Activated CD8-positive, alpha-beta memory T cell treated with anti-CD3 and anti-CD28 coated beads, Interleukin-2, amount 50 U/mL, for 48 hours (primary cell): ENCODE measurements at places on chromosomes 12 and 14.

GRCh38 chr12:25757037-25757665, 201.3 kb upstream of the RASSF8 start:
- no peak for DNase-seq

- no peak for DNase-seq
These were observed 6.7 kb downstream of the ANO4 start for GRCh38 chr12:100801320-100801719.

GRCh38 chr12:132313182-132313581, 16.2 kb downstream of the GALNT9 start:
- DNase-seq = no peak

GRCh38 chr14:47826809-47827208, 151.4 kb upstream of the MDGA2 start:
- no peak for DNase-seq

GRCh38 chr14:52755607-52756316, 25.8 kb downstream of the STYX start:
- DNase-seq = no peak

DNA sequence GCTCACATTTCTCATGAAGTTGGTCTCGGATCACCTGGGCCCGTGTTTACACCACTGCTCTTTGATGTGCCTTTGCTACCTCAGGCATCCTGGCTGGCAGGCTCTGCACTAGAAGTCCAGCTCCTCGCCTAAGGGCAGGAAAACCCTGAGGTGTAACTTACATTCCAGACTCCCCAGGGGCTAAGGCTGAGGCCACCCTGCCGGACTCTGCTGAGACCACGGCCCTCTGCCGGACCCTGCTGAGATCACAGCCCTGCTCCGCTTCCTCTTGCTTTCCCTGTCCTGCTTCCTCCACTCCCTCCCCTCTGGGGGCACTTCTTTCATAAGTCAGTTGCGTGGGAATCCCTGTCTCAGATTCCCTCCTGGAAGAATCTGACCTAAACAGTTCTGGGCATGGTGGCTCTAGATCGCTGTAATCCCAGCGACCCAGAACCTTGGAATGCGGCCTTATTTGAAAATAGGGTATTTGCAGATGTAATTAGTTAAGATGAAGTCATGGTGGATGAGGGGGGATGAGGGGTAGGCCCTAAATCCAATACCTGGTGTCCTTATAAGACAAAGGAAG, 17.2 kb downstream of the RILPL1 start:
- no peak for DNase-seq

- DNase-seq = no peak
These were observed 135.3 kb downstream of the AEBP2 start for GRCh38 chr12:19574601-19575000.

DNA sequence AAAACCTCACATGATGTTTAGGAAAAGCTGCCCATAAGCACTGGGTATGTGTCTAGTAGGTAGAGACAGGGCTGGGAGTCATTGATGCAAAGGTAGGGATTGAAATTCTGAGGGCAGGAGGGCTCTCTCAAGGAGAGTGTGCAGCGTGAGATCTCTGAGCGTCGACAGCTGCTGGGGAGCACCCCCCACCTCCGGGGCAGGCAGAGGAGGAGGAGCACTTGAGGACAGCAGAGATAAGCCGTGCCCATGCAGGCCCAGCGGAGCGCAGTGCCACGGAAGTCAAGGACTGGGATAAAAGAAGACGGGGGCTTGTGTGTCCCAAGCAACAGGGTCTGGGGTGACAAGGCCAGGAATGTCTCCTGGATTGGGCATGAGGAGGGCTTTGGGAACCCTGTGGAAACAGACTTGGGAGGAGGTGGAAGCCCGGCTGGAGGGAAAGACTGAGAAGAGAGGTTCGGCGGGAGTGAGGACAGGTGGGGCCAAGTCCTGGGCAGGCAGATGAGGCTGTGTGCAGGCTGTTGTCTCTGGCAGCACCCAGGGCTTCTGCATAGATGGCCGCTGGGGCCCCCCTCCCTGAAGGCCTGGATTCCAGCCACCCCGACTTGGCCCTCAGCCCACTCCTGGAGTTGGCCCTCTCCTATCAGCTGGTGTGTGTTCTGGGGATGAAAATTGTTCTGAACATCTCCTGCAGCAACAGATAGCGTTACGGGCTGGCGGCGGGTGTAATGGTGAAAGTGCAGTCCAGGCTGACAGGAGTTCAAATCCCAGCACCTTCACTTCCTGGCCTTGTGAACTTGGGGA, 1.9 kb downstream of the CACNA2D4 start:
- DNase-seq = peak; percentile 42

DNA sequence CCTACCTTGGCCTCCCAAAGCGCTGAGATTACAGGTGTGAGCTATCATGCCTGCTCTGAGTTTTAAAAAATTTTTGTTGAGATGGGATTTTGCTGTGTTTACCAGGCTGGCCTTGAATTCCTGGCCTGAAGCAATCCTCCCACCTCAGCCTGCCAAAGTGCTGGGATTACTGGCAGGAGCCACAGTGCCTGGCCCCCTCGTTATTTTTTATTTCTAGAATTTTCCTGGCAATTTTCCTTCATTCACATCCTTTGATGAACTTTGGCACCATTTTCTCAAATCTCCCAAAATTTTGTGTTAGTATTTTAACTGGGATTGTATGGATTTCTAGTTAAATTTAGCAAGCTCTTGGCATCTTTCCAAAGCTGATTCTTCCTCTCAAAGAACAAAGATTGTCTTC, 24.6 kb upstream of the SCARB1 start:
- no peak for DNase-seq

GRCh38 chr14:24368562-24369252, 723 bp downstream of the NFATC4 start:
- DNase-seq = no peak

GRCh38 chr14:83485591-83485990, 1951.9 kb upstream of the SEL1L start:
- DNase-seq = no peak

GRCh38 chr14:99001241-99001640, 270.8 kb downstream of the BCL11B start:
- DNase-seq = no peak

DNA sequence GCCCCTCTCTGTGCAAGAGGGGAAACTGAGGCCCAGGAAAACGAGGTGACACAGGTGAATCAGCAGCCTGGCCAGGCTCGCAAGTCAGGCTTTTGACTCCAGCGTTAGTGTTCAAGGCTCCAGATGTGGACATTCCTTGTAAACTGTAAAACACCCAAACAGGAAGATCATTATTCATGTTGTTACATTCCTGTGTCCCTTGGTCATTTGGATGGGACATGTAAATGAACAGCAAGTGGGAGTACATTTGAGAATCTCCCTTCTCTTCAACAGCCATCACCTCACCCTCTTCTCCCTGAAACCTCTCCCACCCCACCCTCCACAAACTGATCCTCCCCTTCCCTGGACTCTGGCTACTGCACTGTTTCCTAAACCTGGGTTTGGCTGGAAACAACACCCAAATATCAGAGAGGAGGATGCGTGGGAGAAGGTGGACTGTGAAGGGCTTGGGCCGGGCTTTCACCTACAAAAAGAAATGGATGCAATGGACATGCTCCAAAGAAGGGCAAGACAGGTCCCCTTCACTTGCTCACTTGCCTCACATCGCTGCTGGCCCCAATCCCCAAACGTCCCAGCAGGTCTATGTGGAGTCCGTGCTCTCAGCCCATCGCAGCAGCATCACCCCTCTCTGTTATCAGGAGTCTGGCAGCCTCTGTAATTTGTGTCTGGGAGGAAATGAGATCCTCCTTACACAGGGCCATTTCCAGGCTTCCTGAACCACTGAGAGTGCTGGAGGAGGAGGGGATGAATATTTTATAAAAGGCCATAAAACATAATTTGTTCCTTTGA, 76.7 kb downstream of the GALNT8 start:
- DNase-seq = no peak

DNA sequence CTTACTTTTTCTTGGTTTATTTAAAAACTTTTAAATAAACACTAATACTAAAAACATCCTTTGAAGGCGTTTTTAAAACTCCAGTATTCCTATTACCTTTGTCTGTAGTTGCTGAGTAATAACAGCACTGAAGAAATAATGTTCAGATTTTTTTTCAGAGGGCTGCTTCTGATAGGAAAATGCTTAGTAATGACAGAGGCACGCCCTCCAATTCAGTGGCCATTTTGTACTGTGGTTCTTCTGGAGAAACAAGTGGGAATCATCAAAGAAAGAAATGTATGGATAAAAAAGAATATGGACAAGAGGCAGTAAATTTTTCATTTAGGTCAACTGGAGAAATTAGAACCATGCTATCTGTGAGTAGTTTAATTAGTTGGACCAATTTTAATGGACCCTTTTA, 13.6 kb downstream of the VEZT start:
- no peak for DNase-seq

DNA sequence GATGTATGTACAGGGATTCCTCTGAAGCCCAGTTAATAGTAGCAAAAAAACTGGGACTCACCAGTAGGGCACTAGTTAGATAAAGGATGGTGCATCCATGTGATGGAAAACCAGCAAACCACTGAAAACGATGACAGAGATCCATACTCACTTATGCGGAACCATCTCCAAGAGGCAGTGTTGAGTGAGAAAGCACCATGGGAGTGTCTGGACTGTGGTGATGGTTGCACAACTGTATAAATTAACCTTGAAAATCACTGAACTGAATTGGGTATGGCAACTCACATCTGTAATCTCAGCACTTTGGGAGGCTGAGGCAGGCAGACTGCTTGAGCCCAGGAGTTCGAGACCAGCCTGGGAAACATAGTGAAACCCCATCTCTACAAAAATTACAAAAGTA, 53.6 kb upstream of the ZFP36L1 start:
- DNase-seq = no peak

DNA sequence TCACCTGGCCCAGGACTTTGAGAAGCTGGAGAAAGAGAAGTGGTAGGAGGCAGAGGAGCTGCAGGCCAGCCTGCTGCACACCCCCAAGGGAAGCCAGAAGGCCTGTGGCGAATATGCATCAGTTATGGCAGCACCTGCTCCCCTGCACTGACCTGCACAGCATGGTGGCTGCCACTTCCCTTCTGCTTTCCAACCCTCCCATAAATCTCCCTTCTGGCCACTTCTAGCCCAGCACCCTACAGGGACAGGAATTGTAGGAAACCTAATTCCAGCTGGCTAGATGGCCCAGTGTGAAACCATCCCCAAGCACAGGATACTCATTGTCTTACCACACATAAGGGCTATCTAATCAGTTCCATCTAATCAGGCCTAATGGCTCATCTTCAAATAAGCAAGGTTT, 136.3 kb downstream of the TBX3 start:
- DNase-seq = no peak

GRCh38 chr12:75779891-75780496, 251.6 kb downstream of the PHLDA1 start:
- DNase-seq = no peak

- no peak for DNase-seq
These were observed 8.8 kb upstream of the TRAF3 start for GRCh38 chr14:102768223-102769048.

DNA sequence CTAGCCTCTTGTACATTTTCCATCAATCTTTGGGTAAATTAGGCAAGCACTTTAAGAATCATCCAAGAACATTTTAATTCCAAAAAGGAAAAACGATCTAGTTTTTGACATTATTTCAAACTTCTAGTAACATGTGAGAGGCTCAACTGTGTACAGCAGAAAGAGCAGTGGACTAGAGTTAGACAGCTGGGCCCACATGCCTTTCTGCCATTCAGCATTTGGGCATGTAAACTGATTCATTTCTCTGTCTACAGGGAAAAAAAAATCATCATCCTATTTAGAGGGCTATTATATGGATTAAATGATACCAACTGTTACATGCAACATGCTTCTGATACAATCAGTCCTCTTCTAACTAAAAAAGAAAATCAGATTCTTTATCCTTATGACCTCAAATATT, 17.7 kb downstream of the ATP2B1 start:
- DNase-seq = no peak

GRCh38 chr14:81454572-81455218, 54.6 kb upstream of the STON2 start:
- no peak for DNase-seq

GRCh38 chr12:122996621-122997342, 16.3 kb downstream of the ARL6IP4 start:
- DNase-seq = no peak

DNA sequence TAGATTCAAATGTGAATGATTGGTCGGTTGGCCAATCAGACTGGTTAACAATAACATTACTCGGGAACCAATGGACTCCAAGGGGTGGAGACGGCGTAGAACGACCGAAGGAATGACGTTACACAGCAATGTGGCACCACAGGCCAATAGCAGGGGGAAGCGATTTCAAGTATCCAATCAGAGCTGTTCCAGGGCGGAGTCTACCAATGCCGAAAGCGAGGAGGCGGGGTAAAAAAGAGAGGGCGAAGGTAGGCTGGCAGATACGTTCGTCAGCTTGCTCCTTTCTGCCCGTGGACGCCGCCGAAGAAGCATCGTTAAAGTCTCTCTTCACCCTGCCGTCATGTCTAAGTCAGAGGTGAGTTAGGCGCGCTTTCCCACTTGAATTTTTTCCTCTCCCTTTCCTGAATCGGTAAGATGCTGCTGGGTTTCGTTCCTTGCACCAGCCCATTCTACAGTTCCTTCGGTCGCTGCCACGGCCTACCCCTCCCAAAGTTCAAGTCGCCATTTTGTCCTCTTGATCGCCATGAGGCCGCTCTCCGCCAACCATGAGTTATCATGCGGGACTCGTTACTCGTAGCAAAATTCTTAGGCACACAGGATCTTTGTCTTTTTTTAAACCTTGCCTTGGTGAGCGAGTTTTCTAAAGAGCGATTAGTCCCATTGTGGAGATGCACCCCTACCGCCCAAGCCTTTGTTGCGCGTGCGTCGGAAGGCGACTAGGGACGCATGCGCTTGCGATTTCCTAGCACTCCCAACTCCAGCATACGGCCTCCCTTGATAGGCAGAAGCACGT, at the start of gene HNRNPA1:
Gene HNRNPA1 (plus strand): TSS at position 259 of the 793 bp plus-strand sequence. CDS start 82 bp downstream, at position 341.
- DNase-seq = peak; percentile 90

DNA sequence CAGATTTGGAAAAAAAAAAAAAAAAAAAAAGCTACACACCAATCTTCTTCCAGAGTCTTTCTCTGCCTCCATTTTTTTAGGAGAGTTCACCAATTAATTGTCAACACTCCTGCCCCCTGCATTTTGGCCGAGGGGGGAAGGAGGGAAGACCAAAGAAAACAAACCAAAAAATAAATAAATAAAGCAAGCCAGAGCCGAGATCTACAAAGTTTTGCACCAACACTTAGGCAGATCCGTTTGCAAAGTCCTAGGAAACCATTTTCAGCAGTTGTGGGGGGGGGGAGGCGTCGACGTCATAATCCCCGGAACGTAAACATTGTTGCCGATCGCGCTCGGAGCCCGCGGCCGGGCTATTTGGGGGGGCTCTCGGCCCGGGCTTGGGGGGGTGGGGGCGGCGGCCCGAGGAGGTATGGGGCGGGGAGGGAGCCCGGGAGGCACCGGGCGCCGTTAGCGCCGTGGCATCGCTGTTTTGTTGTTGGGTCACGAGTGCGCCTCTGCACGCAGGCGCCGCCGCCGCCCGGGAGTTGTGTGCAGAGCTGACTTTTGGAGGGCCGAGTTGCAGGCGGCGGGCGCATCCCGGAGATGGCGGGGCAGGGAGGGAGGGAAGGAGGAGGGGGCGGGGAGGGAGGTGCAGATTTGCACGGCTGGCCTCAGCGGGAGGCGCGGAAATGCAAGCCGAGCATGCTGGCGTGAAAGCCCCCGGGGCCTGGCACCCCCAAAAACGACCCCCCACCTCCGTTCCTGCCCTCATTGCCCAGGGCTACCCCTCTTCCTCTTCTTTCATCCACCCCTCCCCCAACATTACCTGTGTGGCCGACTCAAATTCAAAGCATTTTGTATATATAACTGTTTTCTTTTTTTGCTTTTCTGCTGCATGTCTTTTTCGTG, 598 bp downstream of the KDM2B start:
- peak; percentile 84 for DNase-seq
